SIG-M5 (cell line): ENCODE measurements at places on chromosomes 2 and 18.

DNA sequence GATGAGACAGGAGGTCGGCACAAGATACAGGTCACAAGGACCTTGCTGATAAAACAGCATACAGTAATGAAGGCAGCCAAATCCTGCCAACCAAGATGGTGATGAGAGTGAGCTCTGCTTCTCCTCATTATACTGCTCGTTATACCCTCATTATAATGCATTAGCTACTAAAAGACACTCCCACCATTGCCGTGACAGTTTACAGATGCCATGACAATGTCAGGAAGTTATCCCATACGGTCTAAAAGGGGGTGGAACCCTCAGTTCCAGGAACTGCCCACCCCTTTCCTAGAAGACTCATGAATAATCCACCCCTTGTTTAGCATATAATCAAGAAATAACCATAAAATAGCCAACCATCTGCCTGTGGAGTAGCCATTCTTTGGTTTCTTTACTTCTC lies 224.2 kb downstream of the RBM43 start:
- DNase-seq: no peak

DNA sequence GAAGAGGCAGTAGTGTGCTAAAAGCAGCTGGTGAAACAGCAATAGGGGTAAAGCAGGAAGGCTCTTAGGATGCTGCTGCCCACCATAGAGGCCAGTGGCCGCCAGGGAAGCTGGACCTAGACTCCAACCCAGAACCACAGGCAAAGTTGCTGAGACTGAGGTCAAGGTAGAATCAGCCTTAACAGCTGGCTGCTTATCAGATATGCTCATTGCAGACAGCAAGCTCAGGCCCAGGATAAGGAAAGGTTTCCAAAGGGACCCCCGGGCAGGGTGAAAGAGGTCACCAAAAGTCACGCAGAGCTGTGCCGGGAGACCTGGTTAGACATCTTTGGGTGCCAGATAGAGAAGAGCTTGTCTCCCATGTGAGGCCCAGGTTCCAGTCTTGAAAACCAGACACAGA lies 42.9 kb upstream of the EPG5 start:
- no peak for DNase-seq

GRCh38 chr2:150487537-150488429 lies at the start of gene RND3:
RND3 (minus strand) TSS chr2:150487667; CDS start chr2:150487417, 250 bp downstream.
- DNase-seq: peak; percentile 25

- no peak for DNase-seq
Observed at GRCh38 chr18:58387716-58388115, 241.2 kb downstream of the ALPK2 start.

- no peak for DNase-seq
Observed at GRCh38 chr2:10224734-10225133, 78.0 kb upstream of the HPCAL1 start.

GRCh38 chr2:197707316-197708213 lies 2.4 kb downstream of the MARS2 start:
- no peak for DNase-seq

DNA sequence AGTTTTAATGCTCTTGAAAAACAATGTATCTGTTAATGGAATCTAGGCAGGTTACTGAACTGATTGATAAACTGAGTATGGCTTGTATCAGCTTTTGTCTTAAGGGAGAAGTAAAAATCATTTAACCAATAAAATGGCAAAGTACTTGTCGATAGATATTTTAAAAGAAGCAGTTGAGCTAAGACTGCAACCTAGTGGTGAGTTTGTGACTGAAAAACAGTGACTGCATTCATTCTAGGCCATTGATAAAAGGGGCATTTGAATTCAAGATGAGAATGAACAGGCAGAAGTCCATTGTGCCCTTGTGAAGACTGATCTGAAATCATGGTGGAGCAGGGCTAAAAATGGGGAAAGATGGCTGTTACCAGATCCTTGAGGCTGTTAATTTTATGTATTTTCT lies 59.4 kb upstream of the MSTN start:
- no peak for DNase-seq
